ENCODE measurements at places on chromosomes 12 and 14. TPM values are rescaled to one million over a fixed set of nuclear protein-coding genes. Genes with fewer than 3 reads are reported as not detected.

The DPPA3 gene
- total RNA-seq, result not detected

The SLC17A8 gene
- not detected for total RNA-seq

The RNASE3 gene
- 2.7 TPM for total RNA-seq

The PRICKLE1 gene
- 34.7 TPM for total RNA-seq

The IL31 gene
- total RNA-seq, result not detected

The VRTN gene
- total RNA-seq, result 0.20 TPM

The C12orf50 gene
- total RNA-seq, result not detected

The SMIM41 gene
- total RNA-seq, result not detected

The CD27 gene
- 0.20 TPM for total RNA-seq

The LIN7A gene
- 5.9 TPM for total RNA-seq

The PRB2 gene
- 0.20 TPM for total RNA-seq

The SLC2A14 gene
- total RNA-seq, result not detected

The EFS gene
- total RNA-seq, result 24.1 TPM

The IL22 gene
- total RNA-seq, result not detected

The REP15 gene
- 0.79 TPM for total RNA-seq

The GPD1 gene
- total RNA-seq, result 163 TPM

The MYBPC1 gene
- total RNA-seq, result 398 TPM

All from skin of body (tissue), 3 donors.